ENCODE measurements at places on chromosomes 3 and 15.
A peak's percentile ranks its signal among the peaks of the same experiment; 100 is the strongest.

GRCh38 chr15:85024509-85025336 is 43.1 kb downstream of the PDE8A start:
- DNase-seq, result no peak

DNA sequence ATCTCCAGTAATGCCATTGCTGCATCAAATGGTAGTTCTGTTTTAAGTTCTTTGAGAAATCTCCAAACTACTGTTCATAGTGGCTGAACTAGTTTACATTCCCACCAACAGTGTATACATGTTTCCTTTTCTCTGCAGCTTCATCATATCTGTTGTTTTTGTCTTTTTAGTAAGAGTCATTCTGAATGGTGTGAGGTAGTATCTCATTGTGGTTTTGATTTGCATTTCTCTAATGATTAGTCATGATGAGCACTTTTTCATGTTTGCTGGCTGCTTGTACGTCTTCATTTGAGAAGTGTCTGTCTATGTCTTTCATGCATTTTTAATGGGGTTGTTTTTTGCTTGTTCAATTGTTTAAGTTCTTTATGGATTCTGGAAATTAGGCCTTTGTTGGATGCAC is 10.2 kb upstream of the GCSAM start:
- peak; percentile 15 for DNase-seq

- DNase-seq, result no peak
These were observed 234.2 kb upstream of the MCTP2 start for GRCh38 chr15:93997071-93997658.

- DNase-seq, result no peak
These were observed 2.3 kb downstream of the LRRC28 start for GRCh38 chr15:99253381-99254090.

DNA sequence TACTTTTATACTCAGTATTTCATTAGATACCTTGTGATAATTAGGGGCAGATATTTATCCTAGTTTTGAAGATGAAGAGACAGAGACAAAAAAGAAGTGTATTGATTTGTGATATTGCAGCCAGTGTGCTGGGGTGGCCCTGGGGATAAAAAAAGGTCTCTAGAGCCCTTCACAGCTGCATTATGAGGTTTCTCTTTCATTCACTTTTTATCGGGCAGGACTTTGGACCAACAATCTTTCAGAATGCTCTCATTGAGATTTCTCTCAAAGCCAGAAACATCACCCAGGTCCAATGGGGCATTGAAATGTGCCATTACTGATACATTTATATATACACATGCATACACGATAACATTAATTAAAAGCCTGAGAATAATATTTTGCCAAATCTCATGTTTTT is 20.5 kb upstream of the SELENOT start:
- DNase-seq, result no peak

- DNase-seq, result no peak
These were observed 53.3 kb upstream of the GLCE start for GRCh38 chr15:69107025-69107620.

DNA sequence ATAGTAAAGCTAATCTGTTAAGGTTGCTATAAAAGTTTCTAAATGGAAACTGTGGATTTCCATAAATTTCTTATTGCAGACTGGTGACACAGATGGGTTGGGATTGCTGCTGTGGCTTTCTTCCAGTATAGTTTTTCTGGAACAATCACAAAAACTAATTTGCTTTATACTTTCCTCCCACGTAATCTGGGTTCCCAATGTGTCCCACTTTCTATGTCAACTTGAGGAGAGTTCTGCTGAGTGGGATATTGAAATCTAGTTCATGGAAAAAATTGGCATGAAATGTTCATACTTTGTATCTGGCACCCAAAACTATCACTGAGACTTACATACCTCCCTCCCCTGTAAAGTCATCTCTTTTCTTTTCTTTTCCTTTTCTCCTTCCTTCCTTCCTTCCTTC is 126.8 kb downstream of the TGFBR2 start:
- DNase-seq, result no peak

DNA sequence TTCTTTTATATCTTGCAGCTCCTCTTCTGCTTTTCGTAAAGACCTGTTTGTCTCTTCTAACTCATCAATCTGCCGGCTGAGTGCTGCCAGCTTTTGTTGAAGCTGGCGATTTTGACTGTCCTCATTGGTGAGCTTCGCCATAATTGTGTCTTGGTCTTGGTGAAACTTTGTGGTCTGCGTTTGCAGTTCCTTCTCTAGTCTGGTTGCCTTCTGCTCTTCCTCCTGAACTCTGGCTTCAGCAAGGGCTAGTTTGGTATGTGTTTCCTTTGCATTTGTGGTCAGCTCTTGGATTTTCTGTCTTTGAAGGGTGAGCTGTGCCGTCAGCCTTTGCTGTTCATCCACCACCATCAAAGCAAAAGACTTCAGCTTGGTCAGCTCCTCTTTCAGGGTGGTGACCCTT is 32.9 kb downstream of the CMSS1 start:
- no peak for DNase-seq

DNA sequence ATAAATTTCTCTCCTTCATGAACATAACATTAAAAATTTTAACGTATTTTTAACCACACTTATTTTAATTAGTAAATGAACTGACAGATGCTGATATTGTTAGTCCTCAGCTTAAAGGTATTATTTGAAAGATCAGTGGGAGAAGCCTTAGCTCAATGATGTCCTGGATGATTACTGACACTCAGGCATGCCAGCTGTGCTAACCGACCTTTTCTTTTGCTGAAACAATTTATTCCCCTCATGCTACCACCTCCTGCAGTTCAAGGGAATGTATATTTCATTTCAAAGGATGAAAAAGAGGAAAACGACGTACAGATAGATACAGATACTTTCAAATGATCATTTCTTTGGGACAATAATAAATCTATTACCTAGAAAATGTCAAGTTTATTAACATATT is 620.8 kb downstream of the FGF12 start:
- no peak for DNase-seq

GRCh38 chr3:112512320-112512719 is 13.0 kb upstream of the BTLA start:
- no peak for DNase-seq

DNA sequence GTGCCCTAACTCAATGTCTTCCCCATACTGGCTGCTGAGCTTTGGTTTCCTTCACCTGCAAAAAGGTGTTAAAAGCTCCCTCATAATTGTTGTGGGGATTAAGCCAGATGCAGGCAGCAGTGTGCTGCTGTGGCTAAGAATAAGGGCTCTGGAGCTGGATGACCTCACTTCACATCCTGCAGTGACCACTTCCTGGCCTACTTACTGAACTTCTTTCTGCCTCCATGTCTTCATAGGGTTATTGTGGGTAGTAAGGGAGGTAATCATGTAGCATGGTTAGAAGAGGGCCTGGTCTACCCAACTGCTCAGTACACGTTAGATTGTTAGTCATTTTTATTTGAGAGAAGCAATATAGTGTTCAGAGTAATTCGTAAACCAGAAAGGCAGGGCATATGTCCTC is 18.4 kb downstream of the GYG1 start:
- peak; percentile 49 for DNase-seq

- no peak for DNase-seq
These were observed 30.2 kb downstream of the PPP2R3A start for GRCh38 chr3:135995766-135996165.

DNA sequence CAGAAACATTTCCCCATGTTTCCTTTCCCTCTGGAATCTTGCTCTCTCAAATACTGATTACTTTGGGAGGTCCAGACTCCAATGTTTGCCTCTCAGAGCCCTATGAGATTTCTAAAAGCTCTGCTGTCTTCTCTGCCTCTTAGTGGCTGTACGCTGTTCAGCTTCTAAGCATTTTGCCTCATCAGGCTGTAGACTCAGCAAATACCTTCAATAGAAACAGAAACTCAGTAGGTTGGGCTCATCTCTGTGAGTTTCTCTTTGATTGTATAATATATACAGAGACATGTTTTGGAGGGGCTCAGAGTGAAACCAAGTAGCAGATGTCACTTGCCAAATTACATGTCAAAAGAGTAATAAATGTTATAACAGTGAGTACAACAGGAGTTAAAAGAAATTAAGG is 380.8 kb upstream of the MEIS2 start:
- no peak for DNase-seq

DNA sequence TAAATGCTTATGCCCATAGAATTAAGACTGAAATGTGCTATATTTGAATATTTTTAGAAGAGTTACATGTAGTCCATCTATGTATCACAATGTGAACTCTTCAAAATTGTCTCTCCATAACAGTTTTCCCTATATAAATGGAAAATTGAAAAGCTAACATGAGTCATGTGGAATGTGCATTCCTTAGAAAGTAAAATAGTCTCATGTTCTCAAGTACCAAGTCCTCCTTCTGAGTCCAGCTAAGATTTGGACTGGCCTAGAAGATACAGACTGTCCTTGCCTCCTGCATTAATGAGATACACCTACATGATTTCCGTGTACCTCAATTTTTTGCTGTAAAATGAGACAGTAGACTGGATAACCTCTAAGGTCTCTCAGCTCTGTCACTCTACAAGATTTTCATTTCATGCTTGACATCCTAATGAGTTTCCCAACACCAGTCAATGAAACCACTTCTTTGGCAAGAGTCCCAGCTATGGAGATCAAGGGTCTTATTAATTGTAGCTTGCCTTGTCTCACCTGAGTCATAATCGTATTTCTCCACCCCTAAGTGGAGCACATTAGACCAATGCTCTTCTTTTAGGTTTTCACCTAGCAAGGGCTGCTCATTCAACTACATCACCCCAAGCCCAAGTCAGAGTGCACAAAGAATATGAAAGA is 350.6 kb upstream of the IL12A start:
- DNase-seq, result no peak

- no peak for DNase-seq
These were observed 111.5 kb upstream of the FLNB start for GRCh38 chr3:57896691-57897090.

DNA sequence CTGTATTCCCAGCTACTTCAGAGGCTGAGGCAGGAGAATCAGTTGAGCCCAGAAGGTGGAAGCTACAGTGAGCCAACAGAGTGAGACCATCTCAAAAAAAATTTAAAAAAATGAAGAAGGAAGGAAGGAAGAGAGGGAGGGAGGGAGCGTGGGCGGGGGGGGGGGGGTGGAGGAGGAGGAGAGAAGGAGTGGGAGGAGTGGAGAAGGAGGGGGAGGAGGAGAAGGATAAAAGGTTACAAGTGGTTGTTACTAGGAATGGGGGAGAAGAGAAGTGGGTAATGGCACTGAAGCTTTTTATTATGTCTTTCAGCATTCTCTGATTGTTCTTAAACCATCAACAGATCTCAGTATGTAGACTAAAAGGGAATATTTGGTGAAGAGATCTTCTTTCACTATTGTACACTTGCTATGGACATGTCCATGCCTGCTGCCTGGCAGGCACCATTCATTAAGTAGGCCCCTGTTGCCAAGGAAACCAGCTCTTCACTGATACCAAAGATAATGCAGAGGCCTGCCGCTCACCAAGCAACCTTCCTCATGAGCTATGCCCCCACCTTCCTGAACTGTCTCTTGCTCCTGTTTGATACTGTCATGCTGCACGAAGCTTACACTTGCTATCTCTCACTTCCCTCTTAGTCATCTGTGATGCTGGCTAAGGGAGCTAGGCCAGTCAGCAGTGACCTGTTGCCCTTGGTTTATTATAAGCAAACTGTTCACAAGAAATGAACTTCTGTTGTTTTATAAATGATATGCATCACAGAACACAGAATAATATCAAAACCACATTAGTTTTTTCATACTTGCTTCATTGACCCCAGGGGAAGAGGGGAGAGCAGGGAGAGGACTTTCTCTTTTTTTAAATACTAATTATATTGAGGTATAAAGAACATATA is 23.1 kb downstream of the EPM2AIP1 start:
- DNase-seq, result peak; percentile 52

DNA sequence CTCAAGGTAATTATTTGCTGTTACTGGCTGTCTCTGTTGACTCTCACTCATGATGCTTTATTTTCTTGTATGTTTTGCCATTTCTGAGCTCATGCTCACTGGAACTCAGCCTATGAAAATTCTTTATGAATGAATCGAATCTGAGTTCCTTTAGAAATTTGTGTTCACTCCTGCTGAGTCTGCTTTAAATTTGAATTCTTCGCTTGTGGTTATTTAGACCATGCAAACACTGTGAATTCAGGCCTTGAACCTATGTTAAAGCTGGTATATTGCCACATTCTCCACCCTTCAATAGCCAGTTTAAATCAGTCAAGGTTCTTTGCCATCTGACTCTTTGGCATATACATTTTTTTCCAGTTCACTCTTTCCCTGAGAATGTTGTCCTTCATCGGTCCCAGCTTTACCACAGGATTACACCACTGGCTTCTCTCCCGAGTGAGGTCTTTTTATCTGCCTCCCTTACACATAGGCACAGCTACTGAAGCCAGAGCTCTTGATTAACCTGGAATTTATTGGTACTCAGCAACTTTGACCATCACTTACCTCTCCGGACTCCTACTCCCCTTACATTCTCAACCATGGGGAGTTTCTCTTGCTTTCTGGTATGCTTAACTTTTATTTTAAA is 400.6 kb downstream of the VPS13C start:
- no peak for DNase-seq

DNA sequence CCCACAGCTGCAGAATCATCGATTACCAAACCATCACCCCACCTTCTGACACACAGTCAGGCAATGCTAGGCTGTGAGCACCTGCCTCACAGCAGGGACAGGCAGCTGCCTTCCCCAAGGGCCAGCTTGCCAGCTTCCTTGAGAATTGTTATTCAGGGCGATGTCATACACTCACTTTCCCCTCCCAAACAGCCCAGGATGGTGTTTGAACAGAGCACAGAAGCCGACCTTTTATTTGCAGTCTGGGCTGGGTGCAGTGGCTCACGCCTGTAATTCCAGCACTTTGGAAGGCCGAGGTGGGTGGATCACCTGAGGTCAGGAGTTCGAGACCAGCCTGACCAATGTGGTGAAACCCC is 84.5 kb upstream of the HERC1 start:
- no peak for DNase-seq

DNA sequence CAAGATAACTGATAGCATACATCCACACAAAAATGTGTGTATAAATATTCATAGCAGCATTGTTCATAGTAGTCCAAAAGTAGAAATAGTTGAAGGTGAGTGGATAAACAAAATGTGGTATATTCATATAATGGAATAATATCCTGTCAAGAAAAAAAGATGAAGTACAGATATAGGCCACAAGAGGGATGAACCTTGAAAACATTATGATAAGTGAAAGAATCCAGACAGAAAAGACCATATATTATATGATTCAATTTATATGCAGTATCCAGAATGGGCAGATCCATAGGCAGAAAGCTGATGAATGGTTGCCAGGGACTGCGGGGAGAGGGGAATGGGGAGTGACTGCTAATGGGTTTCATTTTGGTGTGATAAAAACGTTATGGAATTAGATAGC is 54.3 kb upstream of the TNIK start:
- no peak for DNase-seq

DNA sequence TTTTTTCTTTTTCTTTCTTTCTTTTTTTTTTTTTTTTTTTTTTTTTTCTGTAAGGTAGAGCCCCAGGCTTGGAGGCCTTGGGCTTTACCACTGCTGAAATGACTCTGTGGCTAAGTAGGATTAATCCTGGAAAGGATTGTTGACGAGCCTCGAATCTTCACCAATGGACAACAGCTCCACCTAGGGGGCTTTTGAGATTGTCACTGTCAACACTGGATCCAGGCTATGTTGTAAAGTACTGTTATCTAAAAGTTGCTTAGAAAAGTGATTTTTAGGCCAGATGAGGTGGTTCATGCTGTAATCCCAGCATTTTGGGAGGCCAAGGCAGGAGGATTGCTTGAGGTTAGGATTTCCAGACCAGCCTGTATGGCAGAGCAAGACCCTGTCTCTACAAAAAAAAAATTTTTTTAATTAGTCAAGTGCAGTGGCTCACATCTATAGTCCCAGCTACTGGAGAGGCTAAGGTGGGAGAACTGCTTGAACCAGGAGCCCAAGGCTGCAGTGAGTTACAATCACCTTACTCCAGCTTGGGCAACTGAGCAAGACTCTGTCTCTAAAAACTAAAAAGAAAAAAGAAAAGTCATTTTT is 41.6 kb downstream of the KLHL18 start:
- DNase-seq, result peak; percentile 54

- no peak for DNase-seq
These were observed 204.9 kb downstream of the CADPS start for GRCh38 chr3:62670351-62670750.
